Fibroblast of mammary gland (primary cell): ENCODE measurements at places on chromosomes 1 and 21.

DNA sequence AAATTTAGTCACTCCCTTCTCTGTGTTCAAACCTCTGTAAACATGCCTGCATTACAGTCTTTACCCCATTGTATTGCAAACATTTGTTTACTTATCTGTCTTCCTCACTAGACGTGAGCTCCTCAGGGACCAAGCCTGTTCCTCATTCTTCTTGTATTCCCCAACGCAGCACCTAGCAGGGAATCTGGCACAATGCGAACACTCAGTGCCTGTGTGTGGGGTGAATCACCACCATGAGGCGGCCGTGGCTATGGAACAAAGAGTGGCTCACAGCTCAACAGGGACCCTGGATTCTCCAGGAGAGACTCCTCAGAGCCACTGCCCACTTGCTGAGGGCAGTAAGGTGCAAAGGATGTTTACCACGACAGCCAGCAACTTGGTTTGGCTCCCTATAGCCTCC is 95.9 kb downstream of the DDX20 start:
- no peak for DNase-seq

- DNase-seq, result no peak
Observed at GRCh38 chr1:10788592-10789006, 7.8 kb downstream of the CASZ1 start.

DNA sequence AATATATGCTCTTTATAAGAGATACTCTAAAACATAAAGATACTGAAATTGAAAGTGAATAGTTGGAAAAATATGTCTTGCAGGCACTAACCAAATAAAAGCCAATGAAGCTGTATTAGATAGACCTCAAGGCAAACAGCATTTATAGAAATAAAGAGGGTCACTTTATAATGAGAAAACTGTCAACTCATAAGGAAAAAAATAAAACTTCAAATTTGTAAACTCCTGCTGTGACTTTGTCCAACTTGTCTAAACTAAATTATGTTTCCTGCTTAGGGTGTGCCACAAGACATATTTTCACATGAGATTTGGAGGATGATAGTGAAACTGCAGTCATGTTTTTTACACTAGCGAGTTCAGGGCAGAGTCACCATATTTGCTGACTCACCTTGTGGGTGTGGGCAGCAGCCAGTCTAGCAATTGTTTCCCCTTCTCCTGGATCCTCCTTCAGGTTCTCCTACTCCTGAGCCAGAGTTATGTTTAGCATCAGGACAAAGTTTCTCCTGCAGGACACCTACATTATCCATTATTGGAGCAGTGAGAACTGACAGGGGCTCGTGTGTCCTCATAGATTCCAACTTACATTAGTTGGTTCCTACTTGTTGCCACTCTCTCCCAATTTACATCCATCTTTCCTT is 43.8 kb downstream of the CD53 start:
- peak; percentile 22 for DNase-seq

GRCh38 chr1:38031513-38031866 is 15.1 kb downstream of the POU3F1 start:
- DNase-seq, result no peak

DNA sequence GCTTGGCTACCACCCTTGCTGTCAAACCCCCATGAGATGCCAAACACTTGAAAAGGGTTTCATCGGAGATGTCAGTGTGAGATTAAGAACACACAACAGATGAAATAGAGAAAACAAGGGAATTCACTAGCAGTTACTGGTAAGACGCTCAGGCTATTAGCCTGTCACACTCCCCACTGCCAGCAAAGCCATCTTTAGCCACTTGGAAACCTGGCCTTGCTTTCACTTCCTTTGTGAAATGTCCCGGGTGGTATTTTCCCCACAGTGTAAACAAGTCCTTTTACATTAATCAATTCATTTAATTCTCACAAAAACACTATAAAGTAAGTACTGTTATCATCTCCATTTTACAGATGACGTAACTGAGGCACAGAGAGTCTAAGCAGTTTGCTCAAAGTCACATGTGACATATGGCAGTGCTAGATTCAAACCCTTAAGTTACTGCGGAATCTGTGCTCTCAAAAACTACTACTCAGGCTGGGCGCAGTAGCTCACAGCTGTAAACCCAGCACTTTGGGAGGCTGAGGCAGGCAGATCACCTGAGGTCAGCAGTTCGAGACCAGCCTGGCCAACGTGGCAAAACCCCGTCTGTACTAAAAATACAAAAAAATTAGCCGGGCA is 32.7 kb upstream of the KHDRBS1 start:
- DNase-seq, result no peak

DNA sequence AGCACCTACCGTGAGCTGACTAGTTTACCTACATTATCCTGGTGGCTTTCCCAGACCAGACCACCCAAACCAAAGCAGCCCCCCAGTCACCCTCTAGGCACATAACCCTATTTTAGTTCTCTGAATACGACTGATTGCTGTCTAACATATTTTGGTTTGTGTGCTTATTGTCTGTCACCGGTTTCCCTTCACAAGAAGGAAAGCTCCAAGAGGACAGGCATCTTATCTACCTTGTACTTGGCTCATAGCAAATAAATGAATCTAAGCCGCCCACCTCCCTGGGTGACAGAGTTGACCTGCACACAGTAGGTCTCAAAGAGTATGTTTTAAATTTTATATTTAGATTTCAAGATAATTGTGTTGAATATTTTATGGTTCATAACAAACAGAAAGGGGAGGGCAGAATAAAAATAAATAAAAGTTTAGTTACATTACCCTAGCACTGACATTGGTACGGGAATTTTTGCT is 904 bp upstream of the PRDX6 start:
- no peak for DNase-seq

DNA sequence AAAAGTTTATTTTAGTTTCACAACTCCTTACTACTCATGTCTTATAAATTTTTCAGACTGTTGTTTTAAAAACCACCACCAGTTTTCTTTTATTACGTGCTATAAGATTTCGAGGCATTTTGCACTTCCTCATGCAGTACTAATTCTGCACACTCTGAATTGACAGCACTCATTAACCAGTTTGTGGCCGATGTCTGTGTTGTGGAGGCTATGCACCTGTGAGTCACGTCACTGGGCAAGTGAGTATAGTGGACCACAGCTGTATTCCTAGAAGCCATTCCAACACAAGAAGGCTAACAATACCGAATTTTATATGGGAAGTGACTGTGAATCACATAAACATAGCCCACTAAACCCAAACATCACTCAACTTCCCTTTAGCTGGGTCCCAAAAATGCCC is 21.0 kb upstream of the SPATA6 start:
- no peak for DNase-seq

GRCh38 chr1:88742531-88742930 is 58.5 kb downstream of the PKN2 start:
- no peak for DNase-seq

- DNase-seq, result no peak
Observed at GRCh38 chr1:49723662-49724061, 300.1 kb downstream of the AGBL4 start.

DNA sequence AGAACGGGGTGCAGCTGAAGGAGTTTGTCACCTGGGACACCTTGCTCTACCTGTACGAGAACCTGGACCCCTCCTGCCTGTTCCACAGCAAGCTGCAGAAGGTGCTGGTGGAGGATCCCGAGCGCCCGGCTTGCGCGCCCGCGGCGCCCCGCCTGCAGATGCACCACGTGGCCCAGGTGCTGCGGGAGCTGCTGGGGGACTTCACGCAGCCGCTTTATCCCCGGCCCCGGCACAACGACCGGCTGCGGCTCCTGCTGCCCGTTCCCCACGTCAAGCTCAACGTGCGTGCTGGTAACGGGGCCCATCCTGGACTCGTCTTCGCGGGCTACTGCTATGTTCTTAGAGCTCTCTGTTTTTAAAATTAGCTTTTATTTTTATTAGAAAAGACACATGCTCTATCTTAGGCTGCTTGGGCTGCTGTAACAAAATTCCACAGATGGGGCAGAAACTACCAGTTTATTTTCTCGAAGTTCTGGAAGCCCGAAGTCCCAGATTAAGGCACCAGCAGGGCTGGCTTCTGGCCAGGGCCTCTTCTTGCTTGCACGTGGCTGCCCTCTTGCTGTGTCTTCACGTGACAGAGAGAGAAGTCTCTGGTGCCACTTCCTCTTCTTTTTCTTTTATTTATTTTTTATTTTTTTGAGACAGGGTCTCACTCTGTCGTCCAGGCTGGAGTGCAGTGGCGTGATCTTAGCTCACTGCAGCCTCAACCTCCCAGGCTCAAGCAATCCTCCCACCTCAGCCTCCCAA is 38.1 kb downstream of the TRPM2 start:
- DNase-seq, result no peak

GRCh38 chr1:168763031-168763430 is 34.0 kb upstream of the DPT start:
- DNase-seq, result no peak

- DNase-seq, result no peak
Observed at GRCh38 chr21:44760376-44760775, 41.2 kb downstream of the UBE2G2 start.

DNA sequence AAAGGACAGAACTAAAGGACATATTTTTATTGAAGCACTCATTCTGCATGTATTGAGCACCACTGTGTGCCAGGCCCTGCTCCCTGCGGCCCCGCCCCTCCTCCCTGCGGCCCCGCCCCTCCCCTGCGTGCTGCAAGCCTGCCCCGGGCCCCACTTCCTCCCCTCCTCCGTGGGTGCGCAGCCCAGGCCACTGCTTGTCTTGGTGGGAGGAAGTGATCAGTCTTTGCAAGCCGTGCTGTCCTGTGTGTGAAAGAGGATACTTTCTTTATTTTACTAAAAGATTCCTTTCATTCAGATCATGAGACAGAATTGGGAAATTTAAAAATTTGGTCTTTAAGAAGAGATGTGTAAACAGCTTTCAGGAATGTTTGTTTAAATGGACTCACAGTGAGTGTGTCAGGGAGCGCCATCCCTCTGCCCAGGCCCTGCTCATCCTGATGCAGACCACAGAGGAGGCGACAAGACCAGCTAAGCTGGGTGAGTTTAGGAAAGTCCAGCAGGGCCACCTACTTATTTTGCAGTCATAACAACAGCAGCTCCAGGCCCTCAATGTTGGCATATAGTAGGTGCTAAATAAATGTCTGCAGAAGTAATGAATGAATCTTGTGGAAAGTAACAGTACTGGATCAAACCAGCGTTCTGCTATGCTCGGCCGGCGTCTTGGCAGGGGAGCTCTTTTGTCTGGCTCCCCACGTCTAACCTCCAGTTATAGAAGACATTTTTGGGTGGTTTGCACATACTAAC is 88.3 kb upstream of the SELENON start:
- peak; percentile 55 for DNase-seq

- no peak for DNase-seq
Observed at GRCh38 chr1:6771441-6771769, 13.8 kb upstream of the CAMTA1 start.

DNA sequence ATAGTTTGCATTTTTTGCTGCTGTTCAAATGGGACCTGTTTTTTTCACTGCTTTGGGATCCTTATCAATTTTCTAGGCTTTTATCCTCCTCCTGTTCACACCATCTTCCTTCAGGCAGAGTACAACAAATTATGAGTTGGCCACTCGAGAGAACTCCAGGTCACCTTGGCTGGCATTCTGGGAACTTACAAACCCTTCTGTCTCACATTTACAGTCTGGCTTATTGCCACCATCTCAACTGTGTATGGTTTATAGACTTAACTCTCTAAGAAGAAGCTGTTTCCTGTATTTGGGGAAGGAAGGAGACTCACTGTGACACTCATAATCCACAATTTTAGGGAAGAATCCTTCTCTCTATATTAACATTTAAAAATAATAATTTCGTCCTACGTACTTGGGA is 5.4 kb upstream of the ZNF691 start:
- no peak for DNase-seq

- no peak for DNase-seq
Observed at GRCh38 chr1:199109160-199109559, 470.3 kb downstream of the PTPRC start.

- no peak for DNase-seq
Observed at GRCh38 chr21:8998946-8999681, 1522.3 kb upstream of the TPTE start.

GRCh38 chr1:92786111-92786901 is 1.4 kb upstream of the EVI5 start:
- DNase-seq, result no peak

DNA sequence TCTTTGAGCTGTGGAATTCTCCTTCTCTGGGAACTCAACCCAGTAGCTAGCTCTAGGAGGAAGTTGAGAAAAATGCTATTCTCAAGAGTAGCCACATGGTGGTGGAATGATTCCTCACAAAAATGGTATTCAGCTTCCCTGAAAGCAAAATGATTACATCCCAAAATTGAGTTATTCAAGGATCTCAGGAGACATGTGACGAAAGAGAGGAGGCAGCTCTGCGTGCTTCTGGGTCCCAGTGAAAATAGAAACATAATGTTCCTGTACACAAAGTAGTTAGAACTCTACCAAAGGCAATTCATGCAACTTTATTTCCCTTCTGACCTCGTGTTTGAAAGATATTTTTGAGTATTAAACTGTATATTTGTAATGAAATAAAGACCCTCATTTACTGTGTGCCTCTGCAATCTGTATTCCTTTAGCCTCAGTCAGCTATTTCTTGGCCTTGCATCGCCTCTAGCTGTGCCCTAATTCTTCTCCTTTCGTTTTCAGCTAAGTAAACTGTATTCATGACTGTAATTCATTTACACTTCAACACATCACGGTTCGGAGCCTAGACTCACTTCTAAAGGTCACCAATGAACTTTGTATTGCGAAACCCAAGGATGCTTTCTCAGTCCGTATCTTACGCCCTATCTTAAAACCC is 167.3 kb downstream of the FASLG start:
- DNase-seq, result peak; percentile 97

DNA sequence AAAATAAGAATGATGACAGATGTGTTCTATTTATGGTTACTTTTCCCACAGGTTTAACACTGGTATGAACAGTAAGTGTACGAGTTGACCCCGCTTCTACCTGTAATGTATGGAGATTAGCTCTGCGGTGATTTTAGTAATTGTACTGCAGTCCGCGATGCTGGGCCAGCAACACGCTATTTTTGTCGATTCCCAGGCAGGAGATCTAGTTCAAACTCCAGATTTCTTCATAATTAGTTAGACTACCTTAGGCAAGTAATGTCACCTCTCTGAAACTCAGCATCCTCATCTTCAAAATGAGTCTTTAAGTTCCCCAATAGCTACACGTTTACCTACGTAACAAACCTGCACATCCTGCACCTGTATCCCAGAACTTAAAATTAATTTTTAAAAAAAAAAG is 21.5 kb downstream of the TP53BP2 start:
- no peak for DNase-seq

DNA sequence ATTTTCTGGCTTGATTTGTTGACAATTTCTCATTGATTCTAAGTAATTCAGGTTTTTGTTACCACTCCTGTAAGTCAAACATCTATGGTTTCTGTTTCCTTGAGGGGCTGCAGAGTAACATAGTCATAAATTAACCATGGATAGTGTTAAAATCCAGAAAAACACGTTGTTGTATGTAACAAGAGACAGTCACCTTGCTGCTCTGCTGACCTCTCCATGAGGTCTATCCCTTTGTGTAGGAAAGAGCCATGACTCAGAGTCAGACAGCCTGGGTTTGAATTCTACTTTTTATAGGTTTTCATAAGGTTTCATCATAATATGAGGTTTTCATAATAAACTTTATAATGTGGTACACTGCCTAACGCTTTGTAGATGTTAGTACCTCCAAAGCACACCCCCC is 27.6 kb upstream of the NBL1 start:
- DNase-seq, result peak; percentile 51
